ENCODE measurements at places on chromosomes 6 and 20.

GRCh38 chr20:18267815-18268214 is 20.5 kb upstream of the ZNF133 start:
- no peak for DNase-seq

DNA sequence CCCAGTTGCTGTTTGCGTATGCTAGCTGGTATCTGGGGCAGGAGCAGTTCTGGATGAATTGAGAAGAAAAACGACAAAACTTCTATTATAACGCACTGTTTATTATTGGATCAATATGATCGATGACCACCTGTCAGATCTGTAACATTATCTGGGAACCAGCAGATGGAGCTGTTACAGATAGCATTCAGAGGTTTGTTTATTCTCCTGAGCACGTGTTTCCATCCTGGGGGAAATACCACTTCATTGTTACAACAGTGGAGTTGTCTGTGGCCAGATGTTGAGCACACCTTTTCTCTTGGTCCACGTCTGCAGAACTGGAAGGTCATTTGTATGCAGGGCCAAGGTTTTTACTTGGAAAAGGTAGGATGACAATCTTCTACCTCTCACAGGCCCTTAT is 16.0 kb upstream of the NKX2-2 start:
- no peak for DNase-seq

GRCh38 chr6:34195726-34196115 is 41.0 kb upstream of the HMGA1 start:
- DNase-seq = no peak

GRCh38 chr6:99810942-99811620 is 182.9 kb downstream of the MCHR2 start:
- DNase-seq = no peak

DNA sequence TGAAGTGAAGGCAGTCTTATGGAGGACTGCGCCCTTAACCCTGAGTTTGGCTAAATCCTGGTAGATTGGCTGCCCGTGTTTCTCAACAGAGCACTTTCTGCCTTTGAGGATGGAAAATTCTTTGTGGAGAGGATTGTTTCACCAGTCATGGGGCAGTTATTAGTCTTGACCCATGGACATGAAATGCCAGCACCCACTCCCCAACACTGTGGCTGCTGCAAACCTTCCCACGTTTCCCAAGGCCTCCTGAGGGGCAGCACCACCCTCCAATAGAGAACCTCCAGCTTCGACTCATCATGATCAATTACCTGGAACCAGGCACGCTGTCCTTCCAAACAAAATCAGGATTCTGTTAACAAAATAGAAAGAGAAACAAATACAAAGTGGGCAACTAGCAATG is 117.8 kb downstream of the PXDC1 start:
- DNase-seq = no peak

DNA sequence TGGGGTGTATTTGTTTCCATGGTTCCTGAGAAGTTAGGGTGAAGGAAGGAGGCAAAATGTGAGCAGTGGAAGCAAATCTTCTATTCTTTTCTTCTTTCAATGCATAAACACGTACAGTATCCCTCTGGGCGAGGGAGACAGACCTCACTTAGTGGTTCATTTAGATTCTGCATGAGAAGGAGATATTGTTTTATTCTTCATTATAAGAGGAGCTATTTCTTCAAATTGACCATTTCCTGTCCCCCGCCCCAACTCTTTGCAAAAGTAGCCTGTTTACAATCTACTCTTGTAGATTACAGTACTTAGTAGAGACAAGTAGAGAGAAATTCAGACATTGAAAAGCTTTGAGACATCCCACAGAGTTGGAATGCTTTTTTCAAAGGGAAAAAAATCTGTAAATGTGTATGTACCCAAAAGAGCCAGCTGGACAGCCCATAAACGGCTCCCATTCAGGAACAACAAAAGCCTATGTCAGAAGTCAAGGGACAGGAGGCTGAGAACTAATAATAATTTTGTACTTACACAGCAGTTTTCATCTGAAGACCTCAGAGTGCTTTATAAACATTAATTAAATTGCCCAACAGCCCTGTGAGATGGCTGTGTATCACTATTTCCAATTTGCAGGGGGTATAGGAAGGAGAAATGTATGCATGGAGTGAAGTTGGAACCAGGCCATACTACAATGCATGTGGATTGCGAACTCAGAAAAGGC is 23.9 kb downstream of the CD83 start:
- DNase-seq = no peak

DNA sequence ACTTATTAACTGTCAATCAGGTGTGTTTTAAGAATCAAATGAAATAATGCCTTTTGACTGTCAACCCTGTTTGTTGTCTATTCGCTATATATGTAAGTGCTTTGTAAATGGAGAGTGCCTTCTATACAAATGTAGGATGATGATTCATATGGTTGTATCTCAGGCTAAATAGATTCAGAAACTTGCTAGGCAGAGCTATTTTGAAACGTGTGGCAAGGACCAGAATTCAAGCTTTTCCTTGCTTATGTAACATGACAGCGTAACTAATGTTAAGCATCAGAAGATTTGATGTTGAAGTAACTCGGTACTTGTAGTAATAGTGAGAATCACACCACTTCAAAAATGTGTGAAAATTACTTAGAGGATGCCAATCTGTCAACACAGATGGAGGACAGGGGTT is 3.4 kb downstream of the OGFRL1 start:
- DNase-seq = peak; percentile 48

DNA sequence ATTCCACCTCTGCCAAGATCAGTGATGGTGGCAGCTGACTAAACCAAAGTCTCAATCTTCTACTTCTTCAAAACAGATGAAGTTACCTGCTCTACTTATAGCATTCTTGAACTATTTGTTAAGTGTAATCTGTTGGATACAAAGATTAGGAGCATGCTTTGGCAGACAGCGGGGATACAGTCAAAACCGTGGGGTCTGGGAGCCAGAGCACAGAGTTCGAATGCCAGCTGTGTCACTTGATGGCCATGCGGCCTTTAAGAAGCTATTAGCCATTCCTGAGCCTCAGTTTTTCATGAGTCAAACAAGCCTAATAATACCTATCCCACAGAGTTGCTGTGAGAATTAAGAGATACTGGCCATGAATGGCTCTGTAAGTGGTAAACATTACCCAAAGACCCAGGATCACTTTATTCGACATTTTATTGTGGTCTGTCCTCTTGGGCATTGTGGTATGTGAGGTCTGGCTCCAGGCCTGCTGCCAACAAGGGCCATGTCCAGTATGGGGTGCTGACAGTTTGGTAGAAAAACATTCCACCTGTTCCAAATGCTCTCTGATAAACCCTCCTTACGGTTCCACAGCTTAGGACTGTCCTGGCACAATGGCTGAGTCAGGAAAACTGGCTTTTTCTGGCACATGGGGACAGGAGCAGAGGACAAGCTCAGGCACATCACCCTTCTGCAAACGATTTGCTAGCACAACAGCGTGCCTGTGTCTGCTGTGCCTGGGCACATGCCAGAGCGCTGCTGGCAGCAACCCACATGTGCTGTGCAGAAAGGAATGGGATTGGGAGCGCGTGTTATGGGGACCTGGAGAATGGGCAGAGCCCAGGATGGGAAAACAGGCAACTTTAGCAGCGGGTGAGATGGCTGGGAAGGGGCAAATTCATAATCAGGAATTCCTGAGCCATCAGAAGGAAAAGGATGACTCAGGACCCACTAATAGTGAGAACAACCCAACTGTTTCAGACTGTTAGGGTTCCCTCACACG is 15.7 kb upstream of the FAM83C start:
- DNase-seq = no peak

DNA sequence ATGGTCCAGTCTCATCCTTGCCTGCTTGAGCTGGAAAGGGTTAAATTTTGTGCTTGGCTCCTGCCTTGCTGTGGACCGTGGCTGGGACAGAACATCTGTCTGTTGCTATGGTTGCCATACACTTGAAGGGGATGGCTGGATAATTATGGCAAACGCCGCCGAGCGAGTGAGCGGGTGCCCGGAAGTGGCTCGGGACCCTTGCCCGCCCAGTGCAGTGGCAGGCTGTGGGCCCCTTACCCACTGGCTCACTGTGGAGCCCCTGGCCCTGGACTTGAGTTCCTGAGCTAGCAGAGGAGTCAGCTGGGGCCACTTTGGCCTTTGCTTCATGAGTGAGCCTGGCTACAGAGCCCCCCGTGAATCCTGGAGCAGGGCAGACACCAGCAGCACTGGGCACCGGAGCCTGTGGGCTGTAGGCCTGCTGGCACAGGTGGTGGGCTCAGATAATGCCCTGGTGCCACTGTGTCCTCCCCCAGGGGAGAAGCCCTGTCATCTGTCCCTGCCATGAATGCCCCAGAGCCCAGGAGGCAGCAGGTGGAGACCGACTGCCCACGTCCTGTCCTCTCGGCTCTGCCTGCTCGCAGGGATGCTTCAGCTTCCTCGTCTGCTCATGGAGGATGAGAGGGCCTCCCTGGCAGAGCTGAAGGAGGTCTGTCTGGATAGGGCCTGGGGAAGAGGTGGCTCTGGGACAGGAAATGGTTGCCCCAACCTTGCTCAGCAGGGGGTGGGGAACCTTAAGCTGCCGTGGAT is 25.5 kb upstream of the NOL4L start:
- no peak for DNase-seq

DNA sequence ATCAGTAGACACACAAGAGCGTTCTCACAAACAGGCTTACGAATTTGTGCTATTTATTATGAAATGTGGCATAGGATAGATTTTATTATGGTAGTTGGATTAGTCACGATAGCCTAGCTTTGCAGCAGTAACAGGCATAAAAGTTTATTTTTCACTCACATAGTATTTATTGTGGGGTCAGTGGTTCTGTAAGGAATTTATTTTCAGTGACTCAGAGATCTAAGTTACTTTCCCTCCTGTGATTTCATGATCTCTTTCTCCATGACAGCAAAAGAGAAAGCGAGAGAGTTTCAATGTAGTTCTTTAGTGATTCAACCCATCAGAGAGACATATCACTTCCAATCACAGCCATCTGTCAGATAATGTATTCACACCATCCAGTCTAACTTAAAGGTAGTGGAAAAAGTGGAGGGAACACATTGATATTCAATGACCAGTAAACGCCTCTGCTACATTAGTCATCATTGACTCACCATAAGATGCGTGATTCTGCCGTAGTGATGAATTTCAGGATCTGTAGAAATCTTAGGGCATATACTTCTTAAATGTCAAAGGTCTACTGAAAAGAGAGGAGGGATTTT is 605.5 kb downstream of the HDGFL1 start:
- DNase-seq = no peak

DNA sequence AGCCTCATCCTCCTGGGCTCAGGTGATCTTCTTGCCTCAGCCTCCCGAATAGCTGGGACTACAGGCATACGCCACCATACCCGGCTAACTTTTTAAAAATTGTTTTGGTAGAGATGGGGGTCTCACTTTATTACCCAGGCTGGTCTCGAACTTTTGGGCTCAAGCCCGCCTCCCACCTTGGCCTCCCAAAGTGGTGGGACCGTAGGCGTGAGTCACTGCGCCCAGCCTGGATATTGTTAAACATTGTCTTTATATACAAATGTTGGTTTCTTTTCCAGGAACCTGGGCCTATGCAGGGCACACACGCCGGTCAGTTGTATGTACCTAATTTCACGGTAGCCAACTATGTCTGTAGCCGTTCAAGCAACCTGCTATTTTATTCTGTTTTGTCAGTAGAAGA is 60.1 kb downstream of the SYNJ2 start:
- DNase-seq = no peak

DNA sequence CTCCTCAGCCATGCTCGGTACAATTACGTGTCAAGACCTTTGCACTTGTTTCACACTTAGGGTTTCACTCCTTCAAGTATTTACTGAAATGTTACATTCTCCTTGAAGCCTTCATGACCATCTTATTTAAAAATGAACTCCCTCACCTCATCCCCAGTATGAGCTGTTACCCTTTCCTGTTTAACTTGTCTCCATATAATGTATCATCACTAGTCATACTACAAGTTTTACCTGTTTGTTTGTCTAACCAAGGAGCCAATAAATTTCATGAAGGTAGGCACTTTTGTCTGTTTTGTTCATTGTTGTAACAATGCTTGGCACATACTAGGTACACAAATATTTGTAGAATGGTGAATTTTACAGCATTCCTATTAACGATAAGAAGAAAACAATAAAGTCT is 46.1 kb upstream of the MTRF1L start:
- DNase-seq = no peak

All from activated CD4-positive, alpha-beta T cell treated with anti-CD3 and anti-CD28 coated beads, Interleukin-2, Interleukin-6, amounts not matched to agents 100 ng/mL and 50 ng/mL, durations not matched to agents 16 hours and 8 hours (primary cell).